ENCODE measurements at places on chromosomes 11 and 22.

- peaks cover 3% of the 10 kb centered on the region for H3K27me3 ChIP-seq
- no peaks in the 10 kb centered on the region for H3K36me3 ChIP-seq
- no peak overlapping the region for H3K27ac ChIP-seq
- no peak overlapping the region for H3K4me3 ChIP-seq
- no peak for DNase-seq
Measured at GRCh38 chr11:102719620-102720277, 5.0 kb downstream of the MMP8 start.

DNA sequence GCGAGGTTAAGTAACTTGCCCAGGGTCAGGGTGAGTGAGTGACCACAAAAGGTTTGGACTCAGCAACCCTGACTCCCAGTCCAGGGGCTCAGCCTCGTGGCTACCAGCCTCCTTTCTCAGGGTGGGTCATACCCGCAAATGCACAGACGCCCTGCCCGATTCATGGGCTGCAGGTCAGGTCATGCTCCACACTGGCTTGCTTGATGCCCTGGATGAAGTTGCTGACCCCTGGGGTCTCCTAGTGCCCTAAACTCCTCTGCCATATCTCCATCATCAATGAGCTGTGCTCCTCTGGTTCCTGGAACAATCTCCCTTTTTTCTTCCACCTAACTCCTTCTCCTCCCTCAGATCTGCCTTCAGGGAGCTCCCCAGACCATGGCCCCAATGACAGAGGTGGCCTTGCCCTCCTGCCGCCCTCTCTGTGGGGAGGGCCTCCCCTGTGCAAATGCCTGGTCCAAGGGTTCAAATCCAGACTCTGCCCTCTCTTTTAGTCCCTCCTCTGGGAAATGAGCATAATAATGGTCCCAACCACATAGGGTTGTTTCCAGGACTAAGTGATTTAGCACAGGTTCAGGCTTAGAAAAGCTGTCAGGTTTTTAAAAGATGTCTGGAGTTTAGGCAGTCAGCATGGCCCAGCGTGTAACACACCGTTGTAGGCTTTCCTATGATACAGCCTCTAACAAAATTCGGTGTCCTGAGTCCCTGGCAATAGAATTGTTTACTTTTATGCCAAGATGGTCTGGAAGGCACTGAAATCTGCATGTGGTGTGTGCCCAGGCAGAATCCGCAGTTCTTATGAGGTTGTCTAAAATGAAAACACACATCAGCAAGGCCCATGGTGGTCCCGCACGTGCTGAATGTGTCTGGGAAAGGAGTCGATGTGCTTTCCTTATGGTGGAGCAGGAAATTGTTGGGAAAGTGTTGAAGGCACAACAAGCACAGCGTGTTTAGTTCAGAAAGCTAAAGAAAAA lies 63.6 kb downstream of the CD82 start:
- H3K4me1 ChIP-seq: peaks cover 29% of the 10 kb centered on the region
- no peak overlapping the region for H3K4me3 ChIP-seq
- no peaks in the 10 kb centered on the region for H3K36me3 ChIP-seq
- peak; percentile 52 for DNase-seq

- no peaks in the 10 kb centered on the region for H3K27me3 ChIP-seq
- no peak overlapping the region for H3K27ac ChIP-seq
- no peak overlapping the region for H3K4me3 ChIP-seq
- no peaks in the 10 kb centered on the region for H3K36me3 ChIP-seq
- no peak for DNase-seq
Measured at GRCh38 chr11:30967579-30967978, 381.4 kb upstream of the MPPED2 start.

DNA sequence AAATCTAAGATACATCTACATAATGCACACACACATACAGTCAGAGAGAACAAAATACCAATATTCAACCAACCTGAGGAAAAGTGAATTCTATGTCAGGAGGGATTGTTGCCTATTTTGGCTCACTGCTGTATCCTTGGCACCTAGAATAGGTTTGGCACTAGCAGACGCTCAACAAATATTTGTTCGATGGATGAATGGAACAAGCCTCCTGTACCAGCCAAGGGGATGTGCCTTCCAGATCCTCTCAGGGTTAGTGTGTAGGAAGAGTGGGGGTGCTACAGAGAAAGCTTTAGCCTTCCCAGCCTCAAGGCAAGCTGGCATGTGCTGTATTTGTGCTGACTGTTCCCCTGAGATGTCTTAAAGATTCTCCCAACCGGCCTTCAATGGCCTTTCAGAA lies 23.3 kb upstream of the POU2AF1 start:
- no peaks in the 10 kb centered on the region for H3K27me3 ChIP-seq
- no peaks in the 10 kb centered on the region for H3K4me1 ChIP-seq
- DNase-seq: no peak

DNA sequence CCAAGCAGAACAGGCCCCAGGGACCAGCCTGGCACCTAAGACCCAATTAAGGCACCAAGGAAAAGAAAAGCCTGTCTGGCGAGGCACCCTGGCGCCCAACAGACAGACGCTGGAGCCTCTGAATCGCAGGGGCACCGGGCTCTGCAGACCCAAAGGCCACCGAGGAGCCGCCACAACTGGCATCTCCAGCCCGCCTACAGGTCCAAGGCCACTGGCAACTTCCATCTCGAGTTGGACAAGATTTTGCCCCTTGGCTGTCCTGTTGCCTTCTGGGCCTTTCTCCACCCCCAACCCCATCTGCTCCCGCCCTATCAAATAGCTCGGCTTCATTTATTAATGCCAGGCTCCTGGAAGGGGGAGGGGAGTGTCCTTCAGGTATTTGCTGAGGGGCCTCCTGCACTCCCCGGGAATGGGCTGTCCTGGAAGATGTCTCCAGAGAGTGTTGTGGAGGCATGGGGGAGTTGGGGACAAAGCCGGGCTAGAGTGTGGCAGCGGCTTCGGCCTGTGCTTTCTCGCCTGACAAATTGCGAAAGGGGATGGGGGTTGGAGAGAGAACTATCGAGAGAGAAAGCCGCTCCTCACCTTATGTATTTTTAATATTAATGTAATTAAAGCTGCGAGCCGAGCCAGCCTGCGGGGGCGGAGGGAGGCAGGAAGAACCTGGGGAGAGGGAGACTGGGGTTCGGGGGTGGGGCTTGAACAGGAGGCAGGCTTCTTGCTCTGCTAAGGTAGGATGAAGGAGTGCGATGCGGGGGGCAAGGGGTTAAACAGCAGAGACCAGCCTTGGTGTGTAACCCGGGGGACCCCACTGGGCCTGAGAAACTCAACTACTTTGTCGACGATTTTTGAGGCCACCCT lies 2.0 kb downstream of the DSCAML1 start:
- H3K27ac ChIP-seq: no peak overlapping the region
- H3K4me1 ChIP-seq: peaks cover 5% of the 10 kb centered on the region
- no peak for DNase-seq
- no peaks in the 10 kb centered on the region for H3K36me3 ChIP-seq
